ENCODE measurements at places on chromosomes 4 and X. TPM values are rescaled to one million over a fixed set of nuclear protein-coding genes. Genes with fewer than 3 reads are reported as not detected.

GRCh38 chrX:24117258-24117657, 32.3 kb upstream of the ZFX start:
- DNase-seq: no peak

PAGE2B gene
- not detected for total RNA-seq

- no peak for DNase-seq
Observed at GRCh38 chr4:116059361-116059760, 945.9 kb upstream of the NDST4 start.

GRCh38 chrX:2490634-2491033, 10.1 kb downstream of the DHRSX start:
- no peak for DNase-seq

HMX1 gene
- total RNA-seq: not detected

GRCh38 chr4:110474481-110474880, 1.5 kb upstream of the ENPEP start:
- DNase-seq: no peak

PFKFB1 gene
- 0.51 TPM for total RNA-seq

DNA sequence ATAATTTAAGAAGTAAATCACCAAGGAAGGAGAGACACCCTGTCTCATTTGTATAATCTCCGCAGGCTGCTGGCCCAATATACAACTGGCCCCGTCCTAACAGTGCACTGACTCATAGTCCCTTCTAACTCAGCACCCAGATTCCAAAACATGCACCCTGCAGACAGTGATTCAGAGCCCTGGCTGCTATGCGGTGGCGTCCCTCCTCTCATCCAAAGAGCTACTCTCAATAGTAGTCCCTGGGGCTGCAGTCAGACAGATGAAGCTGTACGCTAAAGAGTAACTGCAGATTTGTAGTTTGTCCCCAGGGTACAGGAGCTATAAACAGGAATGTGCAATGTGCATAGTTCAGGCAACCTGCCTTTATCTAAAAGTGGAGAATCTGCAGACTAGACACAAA, 23.0 kb downstream of the GABRA3 start:
- no peak for DNase-seq
